H4 (cell line): ENCODE measurements at places on chromosomes 3 and 15.

GRCh38 chr3:193665370-193665989, 72.5 kb downstream of the OPA1 start:
- no peak for DNase-seq

DNA sequence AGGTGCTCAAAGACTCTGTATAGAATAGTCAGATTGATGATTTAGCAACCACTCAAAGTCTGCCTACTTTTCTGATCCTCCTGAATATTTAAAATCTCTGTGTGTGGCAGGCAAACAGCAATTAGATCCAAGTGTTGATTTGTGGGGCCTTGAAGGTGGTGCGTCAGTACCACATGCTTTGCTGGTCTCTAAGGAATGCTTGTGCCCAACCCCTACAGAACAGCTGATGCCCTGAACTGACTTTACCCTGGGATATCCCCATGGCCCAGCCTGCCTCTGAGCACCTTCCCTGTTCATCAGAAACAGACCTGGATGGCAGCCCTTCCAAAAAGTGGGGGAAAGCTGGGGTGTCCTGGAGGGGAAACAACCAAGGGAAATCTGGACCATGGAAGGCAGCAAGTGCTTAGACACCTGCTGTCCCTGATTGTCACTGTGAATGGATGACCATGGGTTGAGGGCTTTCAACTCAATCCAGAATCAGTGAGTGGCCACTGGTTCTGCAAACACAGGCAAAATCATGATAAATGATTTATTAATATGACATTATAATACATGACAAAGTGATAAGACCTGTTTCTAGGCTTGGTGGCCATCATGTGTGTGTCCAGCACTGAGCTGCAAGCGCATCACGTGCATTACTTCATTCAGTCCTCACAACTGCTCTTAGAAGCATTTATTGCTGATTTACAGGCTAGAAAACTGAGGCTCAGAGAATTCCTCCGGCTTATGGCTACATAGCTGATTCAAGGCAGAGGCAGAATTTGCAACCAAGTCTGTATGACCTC, 76.1 kb upstream of the TPM1 start:
- no peak for DNase-seq

GRCh38 chr3:45109771-45110508, 36.2 kb downstream of the CDCP1 start:
- peak; percentile 25 for DNase-seq

GRCh38 chr3:42898896-42899675, 6.9 kb upstream of the ZNF662 start:
- DNase-seq: no peak

DNA sequence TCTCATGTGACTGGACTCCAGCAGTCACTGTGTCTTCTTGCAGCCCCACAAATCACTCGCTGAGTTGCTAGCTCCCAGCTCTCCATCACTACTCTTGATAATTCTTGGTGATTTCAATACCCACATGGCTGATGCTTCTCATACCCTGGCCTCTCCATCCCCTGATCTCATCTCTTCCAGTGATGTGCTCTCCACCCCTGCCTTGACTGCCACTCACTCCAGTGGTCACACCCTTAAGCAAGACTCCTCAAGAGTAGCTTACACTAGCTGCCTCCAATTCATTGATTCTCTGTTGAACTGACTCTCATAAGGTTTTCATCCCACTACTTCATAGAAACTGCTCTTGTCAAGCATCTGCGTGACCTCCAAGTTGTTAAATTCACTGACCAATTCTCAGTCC, 837 bp downstream of the GRK7 start:
- no peak for DNase-seq

DNA sequence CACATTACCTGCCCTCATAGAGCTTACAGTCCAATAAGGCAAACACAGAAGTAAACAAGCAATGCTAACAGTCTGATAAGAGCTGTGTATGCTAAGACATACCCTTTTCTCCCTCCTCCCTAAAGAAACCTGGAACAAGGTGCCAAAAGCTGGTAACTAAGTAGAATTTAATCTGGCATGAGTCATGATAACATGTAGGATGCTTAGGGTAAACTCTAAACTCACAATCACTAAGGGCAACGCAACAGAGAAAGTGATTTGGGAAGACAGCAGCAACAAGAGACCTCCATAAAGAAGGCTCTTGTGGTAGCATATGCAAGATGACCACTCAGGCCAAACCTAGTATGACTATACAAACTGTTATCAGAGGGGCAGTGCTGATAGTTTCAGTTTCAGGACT, 55.5 kb downstream of the MYO1E start:
- no peak for DNase-seq

DNA sequence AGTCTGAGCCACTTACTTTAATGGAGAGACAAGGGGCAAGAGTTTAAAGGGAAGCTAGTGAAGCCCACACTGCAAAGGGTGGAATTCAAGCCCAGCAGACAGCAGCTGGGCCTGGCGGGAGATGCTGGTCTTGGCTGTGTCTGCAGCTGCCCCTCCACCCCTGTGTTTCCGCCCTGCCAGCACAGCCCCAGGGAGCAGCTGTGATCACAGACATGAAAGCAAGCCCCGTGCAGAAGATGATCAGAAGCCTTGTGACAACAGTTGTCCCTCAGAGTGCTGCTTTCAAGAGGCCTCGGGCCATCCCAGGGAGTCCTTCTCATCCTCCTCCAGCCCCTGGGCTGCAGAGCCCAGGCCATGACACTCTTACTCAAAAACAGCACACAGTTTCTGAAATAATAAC, 24.1 kb upstream of the SLC6A1 start:
- DNase-seq: no peak

GRCh38 chr15:48603123-48603500, 42.4 kb downstream of the FBN1 start:
- no peak for DNase-seq

- DNase-seq: no peak
These were observed 579.8 kb upstream of the CCDC54 start for GRCh38 chr3:106797461-106797860.

GRCh38 chr3:11919390-11919789, 72.7 kb upstream of the TAMM41 start:
- no peak for DNase-seq

DNA sequence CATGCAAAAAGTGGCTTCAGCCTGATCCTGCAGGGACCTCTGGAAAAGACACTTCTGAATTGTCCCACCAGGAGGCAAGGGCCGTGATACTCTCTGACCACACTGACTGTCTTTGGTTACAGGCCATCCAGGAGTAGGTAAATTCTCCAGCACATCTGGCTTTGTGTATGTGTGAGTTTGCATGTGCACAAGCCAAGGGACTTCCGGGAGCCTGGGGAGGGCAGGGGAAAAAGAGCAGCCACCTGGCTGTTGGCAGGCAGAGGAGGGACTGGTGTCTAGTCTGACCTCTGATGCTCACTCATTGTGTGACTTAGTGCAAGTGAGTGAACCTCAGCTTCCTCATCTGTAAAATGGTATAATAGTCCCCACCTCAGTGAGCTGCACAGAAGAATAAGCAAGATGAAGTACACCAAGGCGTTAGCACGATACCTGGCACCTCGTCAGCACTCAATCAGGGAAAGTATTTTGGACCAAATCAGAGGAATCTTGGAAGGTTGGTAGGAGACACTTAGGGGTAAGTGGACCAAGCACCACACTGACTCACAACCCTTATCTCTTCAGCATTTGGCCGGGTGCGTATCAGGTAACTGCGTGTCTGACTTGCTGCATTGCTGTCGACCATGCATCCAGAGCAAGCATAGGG, 19.1 kb downstream of the KLHL6 start:
- no peak for DNase-seq

DNA sequence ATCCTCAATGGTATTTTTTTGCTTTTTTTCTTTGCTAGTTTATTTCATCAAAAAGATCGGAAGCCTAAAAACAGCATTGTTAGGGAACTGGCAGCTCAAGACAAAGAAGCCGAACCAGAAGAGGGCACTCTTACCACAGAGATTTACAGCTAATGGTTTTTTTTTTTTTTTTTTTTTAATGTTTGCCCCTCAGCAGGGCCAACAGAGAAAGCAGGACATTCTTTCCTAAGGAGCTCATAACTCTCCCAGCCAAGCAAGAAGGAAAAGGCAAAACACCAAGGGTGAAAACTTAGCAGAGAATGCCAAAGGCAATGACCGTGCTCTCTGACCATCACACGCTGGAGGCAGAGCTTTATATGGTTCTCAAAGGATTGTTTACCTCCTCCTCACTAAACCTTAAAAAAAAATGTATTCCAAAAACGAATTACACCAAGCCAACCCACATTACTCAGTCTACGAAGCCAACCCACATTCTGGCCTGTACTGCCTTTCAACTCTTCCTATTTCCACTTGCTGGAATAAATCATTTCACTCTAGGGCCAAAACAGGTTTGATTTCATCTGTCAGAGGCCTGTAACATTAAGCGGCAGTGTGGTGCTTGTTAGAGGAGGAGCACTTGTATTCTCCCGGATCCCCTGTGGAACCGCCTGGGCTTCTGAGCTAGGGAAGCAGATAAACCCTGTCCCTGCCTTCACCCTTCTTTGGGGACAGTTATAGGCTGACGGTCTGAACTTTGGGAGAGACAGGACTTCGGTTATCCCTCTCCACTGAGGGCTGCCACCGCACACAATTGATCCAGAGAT, 35.6 kb upstream of the GYG1 start:
- DNase-seq: peak; percentile 82

DNA sequence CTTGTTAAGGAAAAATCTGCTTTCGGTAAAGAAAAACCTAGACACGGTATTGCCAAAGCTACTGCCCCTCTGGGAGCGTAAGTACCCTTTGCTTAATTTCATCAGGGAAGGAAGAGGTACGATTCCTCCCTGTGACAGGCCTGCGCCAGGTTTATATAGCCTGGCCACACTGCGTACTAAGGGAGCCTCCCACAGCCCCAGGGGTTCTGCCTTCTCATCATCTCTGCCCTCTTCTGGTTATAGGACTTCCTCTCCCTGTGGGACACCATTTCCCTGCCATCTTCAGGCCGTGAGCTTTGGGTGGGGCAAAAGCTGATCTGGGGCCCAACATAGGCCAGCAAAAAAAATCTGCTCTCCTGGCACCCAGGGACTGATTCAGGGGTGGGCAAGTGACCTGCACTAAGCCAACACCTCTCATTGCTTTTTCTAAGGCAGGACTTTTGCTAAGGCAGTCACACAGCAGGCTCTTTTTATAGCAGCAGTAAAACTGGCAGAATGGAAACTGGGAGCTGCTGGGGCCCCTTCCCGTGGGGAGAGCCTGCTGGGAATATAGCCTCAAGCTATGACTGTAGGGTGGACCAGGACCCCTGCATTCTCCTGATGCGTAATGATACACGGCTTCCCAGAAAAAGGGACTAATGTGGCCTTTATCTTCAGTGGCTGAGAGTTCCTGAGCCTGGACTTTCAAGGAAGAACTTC, 76.2 kb downstream of the PRICKLE2 start:
- DNase-seq: no peak

- no peak for DNase-seq
These were observed 12.6 kb downstream of the LIMD1 start for GRCh38 chr3:45606991-45607712.

DNA sequence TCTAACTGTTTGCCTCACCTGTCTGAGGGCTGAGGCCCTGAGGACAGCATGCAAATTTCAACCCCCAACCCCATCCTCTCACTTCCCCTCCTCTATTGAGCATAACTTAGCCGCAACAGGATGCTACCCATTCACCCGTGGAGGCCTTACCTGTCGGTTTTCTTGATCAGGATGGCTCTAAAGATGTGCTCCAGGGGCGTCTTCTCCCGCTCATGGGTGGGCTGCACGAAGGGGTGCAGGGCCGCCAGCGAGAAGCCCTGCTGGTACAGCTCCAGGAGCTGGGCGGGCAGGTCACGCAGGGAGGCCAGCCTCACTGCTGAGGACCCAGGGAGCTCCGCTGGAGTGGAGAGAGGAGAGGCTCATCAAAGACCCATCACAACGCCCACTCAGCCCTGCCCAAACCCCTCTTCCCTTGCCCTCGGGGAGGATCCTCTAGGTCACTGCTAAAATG, 79.8 kb downstream of the RFTN1 start:
- DNase-seq: no peak

DNA sequence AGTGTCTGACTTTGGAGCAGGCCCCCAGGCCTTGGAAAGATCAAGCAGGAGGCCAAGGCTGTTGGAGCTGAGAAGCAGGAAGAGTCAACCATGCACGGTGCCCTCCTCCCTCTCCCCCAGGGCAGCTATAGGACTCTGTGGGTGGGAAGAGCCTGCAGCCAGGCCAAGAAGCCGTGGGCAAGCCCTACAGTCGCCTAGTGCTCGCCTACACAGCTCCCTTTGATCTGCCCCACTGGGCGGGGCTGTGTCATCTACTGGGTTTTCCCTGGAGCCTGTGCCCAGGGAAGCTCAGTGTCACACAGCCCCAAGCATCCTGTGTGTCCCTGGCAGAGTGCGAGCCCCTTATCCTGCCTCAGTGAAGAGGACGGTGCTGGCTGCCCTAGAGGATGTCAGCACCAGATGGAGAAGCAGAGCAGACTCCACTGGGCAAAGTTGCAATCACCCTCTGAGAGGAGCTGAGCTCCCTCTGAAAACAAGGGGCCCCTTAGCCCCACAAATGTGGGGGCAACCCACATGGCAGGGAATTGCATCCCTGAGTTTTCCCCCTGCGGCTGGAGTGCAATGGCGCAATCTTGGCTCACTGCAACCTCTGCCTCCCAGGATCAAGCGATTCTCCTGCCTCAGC, 72.2 kb downstream of the KLF13 start:
- peak; percentile 25 for DNase-seq

DNA sequence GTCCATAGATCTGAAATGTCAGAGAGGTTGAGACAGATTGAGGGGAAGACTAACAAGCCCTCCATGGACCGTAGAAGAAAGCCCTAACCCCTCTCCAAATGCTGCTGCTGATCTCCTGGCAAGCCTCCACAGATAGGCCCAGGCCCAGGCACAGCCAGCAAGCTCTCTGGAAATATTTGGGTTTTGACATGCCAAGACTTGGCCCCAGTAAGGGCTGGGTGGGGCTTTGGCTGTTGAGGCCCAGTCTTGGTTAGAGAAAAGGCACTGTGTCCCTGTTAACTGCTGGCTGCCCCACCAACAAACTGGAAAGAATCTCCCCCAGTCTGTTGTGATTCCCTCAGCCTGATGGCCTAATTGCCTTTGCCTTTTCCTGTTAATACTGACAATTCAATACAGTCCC, 208.8 kb upstream of the CTDSPL start:
- no peak for DNase-seq

GRCh38 chr3:45473841-45474240, 85.5 kb downstream of the LARS2 start:
- no peak for DNase-seq
